ENCODE measurements at places on chromosomes 16 and 17.

- DNase-seq, result no peak
These were observed 8.2 kb downstream of the MMP2 start for GRCh38 chr16:55487048-55487803.

GRCh38 chr16:68889508-68890150 lies 46.3 kb downstream of the TANGO6 start:
- DNase-seq, result no peak

- DNase-seq, result peak; percentile 31
These were observed 874 bp downstream of the WWP2 start for GRCh38 chr16:69762814-69763598.

GRCh38 chr16:20883554-20884239 lies 16.5 kb downstream of the DCUN1D3 start:
- DNase-seq, result no peak

GRCh38 chr16:53022374-53022773 lies 30.3 kb downstream of the CHD9NB start:
- DNase-seq, result peak; percentile 46

DNA sequence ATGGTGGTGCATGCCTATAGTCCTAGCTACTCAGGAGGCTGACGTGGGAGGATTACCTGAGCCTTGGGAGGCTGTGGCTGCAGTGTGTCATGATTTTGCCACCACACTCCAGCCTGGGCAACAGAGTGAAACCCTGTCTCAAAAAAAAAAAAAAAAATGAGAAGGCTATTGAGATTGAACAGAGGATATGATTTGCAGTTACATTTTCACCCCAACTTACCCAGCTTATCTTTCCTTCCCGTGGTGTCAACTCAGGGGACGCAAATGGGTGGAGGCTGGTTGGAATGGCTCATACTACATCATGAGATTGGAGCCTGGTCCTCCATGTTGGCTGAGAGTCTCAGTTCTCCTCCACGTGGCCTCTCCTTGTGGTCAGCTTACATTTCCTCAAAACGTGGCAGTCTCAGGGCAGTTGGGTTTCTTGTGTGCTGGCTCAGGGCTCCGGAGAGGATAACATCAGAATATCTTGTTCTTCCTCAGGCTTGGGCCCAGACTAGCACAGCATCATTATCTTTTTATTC lies 17.2 kb upstream of the NSMCE1 start:
- no peak for DNase-seq

GRCh38 chr16:26071101-26071866 lies 379.5 kb downstream of the HS3ST4 start:
- no peak for DNase-seq

Measured in GM13977 (cell line).